Activated naive CD4-positive, alpha-beta T cell treated with anti-CD3 and anti-CD28 coated beads, Interleukin-2, amount 50 U/mL, for 72 hours (primary cell): ENCODE measurements at places on chromosomes 6 and 20. TPM values are rescaled to one million over a fixed set of nuclear protein-coding genes. Genes with fewer than 3 reads are reported as not detected.

DNA sequence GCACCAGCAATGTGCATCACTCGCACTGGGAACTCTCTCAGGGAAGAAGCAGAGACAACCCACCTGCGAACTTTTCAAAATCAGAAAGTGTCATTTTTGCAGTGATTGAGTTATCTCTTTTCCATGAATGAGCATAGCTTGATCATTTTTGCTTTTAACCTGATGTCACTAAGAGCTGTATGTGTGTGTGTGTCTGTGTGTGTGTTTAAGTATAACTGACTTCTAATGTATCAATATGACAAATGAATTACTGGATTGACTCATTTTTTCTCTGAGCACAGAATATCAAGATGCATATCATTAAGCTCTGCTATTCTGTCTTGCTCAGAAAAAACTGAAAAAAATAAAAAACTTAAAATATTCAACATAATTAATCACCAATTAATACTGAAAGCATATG lies 548.9 kb upstream of the MARCKS start:
- DNase-seq, result no peak

The ADGRF4 gene
- total RNA-seq, result not detected

- no peak for DNase-seq
Measured at GRCh38 chr6:38860041-38860440, 144.9 kb downstream of the DNAH8 start.

The C20orf173 gene
- total RNA-seq, result not detected

DNA sequence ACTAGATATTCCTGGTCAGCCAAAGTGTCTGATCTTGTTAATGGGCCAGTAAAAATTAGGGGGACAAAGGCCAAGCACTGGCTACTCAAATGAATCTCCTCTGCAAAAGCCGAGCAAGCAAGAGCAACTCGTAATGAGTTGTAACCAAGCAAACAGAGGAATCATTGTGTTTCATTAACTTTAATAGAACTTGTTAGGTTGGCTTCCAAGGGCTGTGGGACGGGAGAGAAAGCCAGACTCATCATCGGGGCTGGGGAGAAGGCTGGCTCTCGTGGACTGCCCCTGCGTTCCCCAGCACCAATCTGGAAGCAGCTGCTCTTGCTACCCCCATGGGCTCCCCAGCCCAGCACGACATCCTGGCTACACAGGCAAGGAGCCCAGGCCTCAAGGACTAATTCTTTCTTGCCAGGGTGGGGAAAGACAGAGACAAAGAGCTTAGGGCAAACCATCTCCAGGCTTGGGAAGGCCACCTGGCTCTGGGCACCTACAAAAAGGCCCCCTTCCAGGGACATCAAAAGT lies 10.5 kb upstream of the SCUBE3 start:
- DNase-seq, result no peak

The CEP57L1 gene
- 29.6 TPM for total RNA-seq

DNA sequence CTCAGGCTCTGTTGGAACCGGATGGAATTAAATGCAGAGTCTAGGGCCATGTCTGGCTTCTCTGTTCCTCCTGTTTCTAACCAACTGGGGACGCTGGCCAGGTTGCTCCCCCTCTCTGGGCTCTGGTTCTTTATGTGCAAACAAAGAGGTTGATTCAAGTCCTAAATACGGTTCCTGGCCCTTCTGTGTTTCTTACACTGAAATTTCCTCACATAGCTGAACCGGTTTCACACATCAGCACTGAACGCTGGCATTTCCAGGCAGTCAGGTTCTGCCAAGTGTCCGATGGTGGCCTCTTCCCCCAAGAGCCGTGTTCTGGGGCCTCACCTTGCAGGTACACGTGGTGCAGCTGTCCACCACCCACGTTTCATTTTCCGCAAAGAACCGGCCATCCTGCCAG lies 13.5 kb downstream of the THBS2 start:
- DNase-seq, result no peak
